ENCODE measurements at places on chromosomes 13 and 19.
A peak's percentile ranks its signal among the peaks of the same experiment; 100 is the strongest.

GRCh38 chr13:21212138-21212775 is 35.8 kb downstream of the MRPL57 start:
- DNase-seq = no peak

GRCh38 chr19:42370068-42370520 is 20.0 kb downstream of the CNFN start:
- DNase-seq = no peak

DNA sequence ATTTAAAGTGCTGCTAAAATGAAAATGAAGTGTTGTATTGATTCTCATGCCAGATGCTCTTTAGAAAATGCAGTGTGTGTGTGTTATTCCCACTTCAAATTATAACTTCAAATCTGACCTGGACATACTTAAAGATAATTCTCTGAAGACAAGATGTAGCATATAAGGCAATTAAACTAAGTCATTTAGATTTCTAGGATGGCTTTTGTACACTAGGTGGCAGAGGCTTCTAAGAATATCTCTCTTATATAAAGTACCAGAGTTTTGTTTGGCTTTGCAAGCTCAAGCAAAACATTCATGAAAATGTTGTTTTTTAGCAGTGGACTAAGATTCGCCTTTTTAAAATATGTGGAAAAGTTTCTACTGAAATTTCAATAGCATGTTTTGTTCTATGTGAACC is 407.2 kb downstream of the GPC5 start:
- DNase-seq = no peak

DNA sequence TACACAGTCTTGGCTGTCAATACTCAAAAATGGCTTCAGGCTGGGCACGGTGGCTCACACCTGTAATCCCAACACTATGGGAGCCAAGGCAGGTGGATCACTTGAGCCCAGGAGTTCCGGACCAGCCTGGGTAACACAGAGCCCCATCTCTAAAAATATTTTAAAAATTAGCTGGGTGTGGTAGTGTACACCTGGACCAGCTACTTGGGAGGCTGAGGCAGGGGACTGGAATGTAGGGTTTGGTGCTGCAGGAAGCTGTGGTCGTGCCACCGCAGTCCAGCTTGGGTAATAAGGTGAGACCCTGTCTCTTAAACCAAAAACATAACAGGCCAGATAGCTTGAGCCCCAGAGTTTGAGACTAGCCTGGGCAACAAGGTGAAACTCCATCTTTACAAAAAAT is 6.7 kb upstream of the CHERP start:
- no peak for DNase-seq

DNA sequence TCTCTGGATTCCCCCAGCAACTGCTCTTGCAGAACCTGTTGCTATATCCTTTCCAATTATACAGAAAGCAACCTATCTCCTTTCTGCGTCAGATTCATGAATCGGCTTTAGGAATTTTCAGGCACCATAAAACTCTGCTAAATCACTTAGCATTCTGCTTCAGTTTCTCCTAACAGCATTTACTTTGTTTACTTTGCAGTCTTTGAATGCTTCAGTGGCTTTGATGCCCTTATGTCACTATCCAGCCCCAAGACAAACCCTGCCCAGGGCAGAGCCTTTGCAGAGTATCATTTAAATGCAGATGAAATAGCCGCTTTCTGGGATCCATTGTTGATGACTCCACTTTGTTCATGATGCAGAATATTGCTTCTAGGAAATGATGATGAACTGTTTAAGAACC is 43.1 kb downstream of the SLITRK1 start:
- DNase-seq = no peak

GRCh38 chr19:13068085-13068846 is 34.4 kb downstream of the LYL1 start:
- no peak for DNase-seq

- DNase-seq = no peak
Observed at GRCh38 chr13:23871616-23872220, 17.5 kb downstream of the MIPEP start.

- DNase-seq = no peak
Observed at GRCh38 chr19:48740164-48740972, at the start of gene RASIP1. Gene RASIP1 (minus strand): TSS chr19:48740610. CDS start chr19:48740282, 328 bp downstream.

- DNase-seq = no peak
Observed at GRCh38 chr19:38185562-38185961, 38.5 kb downstream of the DPF1 start.

- DNase-seq = no peak
Observed at GRCh38 chr13:72208112-72208645, 341.2 kb upstream of the DACH1 start.

DNA sequence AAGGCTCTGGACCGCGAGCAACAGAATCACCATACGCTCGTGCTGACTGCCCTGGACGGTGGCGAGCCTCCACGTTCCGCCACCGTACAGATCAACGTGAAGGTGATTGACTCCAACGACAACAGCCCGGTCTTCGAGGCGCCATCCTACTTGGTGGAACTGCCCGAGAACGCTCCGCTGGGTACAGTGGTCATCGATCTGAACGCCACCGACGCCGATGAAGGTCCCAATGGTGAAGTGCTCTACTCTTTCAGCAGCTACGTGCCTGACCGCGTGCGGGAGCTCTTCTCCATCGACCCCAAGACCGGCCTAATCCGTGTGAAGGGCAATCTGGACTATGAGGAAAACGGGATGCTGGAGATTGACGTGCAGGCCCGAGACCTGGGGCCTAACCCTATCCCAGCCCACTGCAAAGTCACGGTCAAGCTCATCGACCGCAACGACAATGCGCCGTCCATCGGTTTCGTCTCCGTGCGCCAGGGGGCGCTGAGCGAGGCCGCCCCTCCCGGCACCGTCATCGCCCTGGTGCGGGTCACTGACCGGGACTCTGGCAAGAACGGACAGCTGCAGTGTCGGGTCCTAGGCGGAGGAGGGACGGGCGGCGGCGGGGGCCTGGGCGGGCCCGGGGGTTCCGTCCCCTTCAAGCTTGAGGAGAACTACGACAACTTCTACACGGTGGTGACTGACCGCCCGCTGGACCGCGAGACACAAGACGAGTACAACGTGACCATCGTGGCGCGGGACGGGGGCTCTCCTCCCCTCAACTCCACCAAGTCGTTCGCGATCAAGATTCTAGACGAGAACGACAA is 1.8 kb downstream of the PCDH17 start:
- peak; percentile 82 for DNase-seq

GRCh38 chr19:39275578-39275977 is 7.4 kb downstream of the IFNL2 start:
- DNase-seq = no peak

DNA sequence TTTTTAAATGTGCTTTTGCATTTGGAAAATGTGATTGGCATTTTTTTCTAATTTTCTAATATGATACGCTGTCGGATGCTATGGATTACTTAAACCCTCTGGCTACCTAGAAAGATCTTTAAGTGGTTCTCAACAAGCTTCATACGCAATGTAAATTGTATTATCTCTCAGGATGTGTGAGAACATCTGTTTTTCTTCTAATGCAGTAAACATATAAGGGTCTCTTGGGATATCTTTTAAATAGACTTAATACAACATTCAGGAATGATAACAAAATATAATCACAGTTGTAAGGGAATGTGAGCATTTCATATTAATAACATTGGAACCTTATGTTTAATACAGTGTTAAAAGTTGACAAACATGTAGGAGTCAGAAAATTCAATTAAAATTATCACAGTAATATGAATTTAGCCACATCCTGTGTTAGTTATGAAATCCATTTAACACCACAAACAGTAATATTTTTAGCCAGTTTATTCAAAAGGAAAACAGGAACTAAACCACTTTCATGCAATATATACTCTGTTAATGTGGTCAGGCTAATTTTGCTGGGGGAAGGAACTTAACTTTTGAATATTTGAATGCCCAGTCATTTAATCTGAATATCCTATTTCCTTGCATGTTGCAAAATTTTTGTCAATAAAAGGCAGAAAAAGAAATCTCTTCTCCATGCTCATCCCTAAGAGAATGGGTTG is 15.0 kb upstream of the ALOX5AP start:
- no peak for DNase-seq

DNA sequence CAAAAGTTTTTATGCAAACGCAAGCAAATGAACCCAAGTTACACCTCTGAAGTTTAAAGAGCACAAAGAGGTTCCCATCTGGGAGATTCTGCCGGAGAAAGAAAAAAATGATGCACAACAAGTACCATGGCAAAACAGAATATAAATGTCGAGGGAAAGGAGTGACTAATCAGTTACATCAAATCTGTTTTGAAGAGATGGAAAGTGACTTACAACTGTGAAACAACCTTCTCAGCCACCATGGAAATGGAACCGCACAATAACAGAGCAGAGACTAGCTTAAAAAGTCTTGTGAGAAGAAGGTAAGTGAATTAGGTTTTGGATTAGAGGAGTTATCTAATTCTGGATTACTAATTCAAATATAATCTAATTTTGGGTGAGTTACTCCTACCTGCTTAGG is 2.4 kb downstream of the HSPH1 start:
- DNase-seq = no peak

- no peak for DNase-seq
Observed at GRCh38 chr13:30873499-30873898, 32.6 kb upstream of the MEDAG start.

GRCh38 chr13:35961461-35962220 is 169.5 kb downstream of the DCLK1 start:
- no peak for DNase-seq

GRCh38 chr13:75647126-75647784 is 11.1 kb downstream of the LMO7 start:
- no peak for DNase-seq

DNA sequence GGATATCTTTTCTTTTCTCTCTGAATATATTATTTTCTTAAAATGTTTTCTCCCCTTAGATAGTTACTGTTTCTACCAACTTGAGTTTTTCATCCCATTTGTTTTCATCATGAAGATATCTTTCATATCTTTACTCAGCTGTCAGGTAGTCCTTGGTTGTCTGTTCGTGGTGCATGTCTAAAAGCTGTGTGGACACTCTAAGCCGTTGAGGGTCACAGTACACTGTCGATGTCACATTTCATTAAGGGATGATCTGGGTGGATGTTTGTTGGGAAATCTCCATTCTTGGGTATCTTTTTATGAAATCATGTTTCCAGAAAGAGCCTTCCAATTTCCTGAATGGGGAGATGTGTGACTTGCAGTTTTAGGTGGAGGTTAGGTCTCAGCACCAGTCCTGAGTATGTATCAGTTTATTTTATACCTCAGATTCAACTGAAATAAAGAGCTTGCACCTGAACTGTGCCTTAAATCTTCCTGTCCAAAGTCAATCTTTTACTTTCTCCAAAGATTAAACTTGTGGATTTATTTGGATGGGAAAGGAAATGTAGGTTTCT is 23.2 kb downstream of the ZMYM2 start:
- DNase-seq = no peak

DNA sequence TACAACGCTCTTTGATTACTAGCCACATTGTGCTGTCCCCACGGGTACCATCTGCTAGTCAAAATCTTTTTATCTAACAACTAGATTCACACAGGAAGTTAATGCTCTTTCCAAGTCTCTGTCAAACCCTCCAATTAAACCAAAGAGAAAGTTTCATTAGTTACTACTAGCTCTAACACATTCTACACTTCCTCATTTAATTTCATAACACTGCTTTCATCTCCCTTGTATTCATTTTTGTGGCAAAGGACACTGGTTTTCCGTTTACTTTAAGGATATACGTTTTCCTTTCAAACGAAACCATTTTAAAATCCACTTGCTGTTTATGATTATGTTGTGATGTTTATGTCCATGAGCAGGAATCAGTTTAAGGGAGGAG is 5.3 kb downstream of the DYRK1B start:
- no peak for DNase-seq

GRCh38 chr13:41775251-41775650 is 185.7 kb downstream of the VWA8 start:
- no peak for DNase-seq

DNA sequence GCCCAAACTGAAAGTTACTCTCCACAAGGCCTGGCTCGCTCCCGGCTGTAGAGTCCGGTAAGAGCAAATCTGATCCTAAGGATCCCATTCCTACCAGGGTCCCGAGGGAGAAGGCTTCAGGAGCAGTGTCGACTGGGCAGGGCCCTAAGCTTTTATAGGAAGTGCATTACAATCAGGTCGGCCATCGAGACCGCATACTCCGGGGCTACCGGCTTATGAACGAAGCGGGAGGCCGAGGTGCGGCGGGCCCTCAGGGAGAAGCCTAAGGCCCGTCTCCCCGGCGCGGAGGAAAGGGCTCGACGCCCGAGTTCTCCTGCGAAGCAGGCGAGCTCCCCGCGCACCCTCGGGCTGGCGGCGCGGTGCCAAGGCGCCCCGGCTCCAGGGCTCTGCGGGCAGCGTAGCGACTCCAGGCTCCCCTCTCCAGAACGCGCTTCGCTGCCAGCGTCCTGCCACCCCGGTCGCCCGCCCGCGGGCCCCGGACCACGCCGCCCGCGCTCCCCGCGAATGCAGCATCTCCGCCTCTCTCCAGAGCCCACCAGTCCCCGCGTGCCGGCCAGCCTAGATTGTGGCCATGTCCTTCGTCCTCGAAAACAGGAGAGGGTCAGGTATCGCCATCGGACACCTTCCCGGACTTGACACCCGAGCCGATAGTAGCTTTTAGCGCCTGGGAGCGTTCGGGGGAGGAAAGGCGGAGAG is 1.4 kb downstream of the EFNB2 start:
- no peak for DNase-seq

DNA sequence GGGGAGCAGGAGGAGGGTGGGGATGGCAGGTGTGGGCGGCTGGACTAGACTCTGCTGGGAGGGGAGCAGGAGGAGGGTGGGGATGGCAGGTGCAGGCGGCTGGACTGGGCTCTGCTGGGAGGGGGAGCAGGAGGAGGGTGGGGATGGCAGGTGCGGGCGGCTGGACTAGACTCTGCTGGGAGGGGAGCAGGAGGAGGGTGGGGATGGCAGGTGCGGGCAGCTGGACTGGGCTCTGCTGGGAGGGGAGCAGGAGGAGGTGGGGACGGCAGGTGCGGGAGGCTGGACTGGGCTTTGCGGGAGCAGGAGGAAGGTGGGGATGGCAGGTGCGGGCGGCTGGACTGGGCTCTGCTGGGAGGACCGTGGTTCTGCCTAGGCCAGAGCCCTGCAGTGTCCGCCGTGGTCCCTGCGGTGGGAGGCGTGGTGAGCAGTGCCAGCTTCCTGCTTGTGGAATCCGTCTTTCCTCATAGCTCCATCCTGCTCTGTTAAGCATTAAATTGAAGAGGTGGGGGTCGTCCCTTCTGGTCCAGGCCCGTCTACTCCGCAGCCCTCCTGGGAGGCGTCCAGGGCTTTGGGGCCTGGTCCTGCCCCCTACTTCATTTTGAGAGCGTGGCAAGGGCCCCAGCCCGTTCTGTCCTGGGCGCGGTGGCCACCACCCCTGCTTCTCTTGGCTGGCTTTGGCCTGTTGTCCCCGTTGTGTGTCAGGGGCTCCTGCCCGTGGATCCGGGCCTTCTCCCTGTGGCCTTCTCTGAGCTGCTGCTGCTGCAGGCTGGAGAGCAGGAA is 4.7 kb downstream of the SPPL2B start:
- DNase-seq = no peak

- no peak for DNase-seq
Observed at GRCh38 chr19:15280048-15280725, 47.9 kb upstream of the EPHX3 start.

GRCh38 chr13:32538621-32539246 is at the start of gene N4BP2L2:
Gene N4BP2L2 (minus strand): TSS chr13:32538795. CDS start chr13:32537027, 1,768 bp downstream.
- peak; percentile 91 for DNase-seq

- DNase-seq = peak; percentile 51
Observed at GRCh38 chr13:43303033-43303729, 279.8 kb downstream of the DNAJC15 start.
